Keratinocyte (primary cell): ENCODE measurements at places on chromosomes 6 and 20. TPM values are rescaled to one million over a fixed set of nuclear protein-coding genes. Genes with fewer than 3 reads are reported as not detected.

Gene DEFB116
- polyA plus RNA-seq = not detected in 3 replicates

Gene ZC3H12D
- 0.03 to 0.04 TPM in 2 of 3 replicates, not detected in the other for polyA plus RNA-seq

Gene ATP9A
- 5.8 to 8.6 TPM (median 6.1 TPM) in 3 replicates for polyA plus RNA-seq

Gene EDN3
- not detected in 3 replicates for polyA plus RNA-seq

DNA sequence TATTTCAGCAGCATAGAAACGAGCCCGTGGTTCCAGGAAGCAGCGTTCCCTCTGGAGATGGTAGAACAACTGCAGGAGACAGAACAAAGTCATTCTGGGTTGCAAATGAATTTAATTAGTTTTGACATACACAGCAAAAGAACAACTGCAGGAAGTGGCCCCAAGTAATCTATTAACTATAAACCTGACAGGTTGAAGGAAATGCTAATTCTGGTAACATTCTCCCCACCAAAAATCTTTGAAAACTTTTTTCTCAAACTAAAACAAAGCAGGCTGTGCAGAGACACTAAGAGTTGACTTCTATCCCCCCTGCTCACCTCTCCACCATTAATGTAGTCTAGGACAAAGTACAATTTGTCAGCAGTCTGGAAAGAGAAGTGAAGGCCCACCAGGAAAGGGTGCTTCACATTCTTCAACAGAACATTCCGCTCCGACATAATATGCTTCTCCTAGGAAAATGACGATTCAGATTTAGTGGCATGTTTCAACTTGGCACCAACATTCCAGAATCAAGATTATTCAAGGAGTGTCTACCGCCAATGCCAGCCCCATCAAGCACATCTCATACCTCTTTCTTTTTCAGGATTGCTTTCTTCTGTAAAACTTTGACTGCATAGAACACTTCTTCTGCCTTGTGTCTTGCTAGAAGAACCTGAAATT lies 120.4 kb upstream of the SLC2A12 start:
- peaks cover 37% of the 10 kb centered on the region for H3K4me1 ChIP-seq
- H3K36me3 ChIP-seq = peaks cover 43% of the 10 kb centered on the region
- DNase-seq = no peak
- peak overlapping the region; percentile 82 for H3K27ac ChIP-seq

DNA sequence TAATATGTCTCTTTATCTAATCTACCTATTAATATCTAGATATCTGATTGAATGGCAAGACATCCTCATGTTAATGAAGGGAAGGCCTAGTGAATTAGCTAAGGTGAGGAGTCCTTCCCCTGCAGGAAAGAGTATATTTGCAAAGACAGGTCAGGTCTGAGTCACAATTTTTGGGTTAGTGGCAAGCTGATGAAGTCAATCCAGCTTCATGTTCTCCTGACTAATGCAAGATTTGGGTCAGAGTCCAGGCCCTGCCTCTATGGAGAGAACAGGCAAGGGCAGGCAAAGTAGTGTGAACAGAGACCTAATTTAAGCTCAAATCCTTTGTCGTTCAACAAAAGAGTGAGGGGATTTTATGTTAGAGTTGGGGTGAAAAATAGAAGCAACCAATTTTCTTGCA lies 496.7 kb downstream of the BMP2 start:
- H3K27me3 ChIP-seq = no peaks in the 10 kb centered on the region
- DNase-seq = no peak
- no peak overlapping the region for H3K4me3 ChIP-seq

DNA sequence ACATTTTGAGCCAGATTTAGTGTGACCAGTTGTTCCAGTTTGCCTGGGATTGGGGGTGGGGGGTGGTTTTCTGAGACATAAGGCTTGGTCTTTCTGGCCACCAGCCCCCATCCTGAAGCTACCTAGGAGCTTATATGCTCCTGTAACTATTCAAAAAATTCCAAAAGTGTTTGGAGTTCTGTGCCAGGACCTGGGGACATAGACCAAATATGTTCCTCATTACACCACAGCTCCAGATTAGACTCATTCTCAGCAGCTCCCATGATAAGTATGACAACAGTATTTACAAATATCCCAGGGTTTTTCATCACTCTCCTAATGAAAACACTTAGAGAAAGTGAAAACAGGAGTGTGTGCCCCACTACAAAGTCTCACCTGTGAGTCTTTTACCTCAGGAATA lies 37.8 kb upstream of the RNF144B start:
- no peak overlapping the region for H3K4me3 ChIP-seq
- no peaks in the 10 kb centered on the region for H3K27me3 ChIP-seq
- peaks cover 54% of the 10 kb centered on the region for H3K4me1 ChIP-seq
- no peak overlapping the region for H3K27ac ChIP-seq

DNA sequence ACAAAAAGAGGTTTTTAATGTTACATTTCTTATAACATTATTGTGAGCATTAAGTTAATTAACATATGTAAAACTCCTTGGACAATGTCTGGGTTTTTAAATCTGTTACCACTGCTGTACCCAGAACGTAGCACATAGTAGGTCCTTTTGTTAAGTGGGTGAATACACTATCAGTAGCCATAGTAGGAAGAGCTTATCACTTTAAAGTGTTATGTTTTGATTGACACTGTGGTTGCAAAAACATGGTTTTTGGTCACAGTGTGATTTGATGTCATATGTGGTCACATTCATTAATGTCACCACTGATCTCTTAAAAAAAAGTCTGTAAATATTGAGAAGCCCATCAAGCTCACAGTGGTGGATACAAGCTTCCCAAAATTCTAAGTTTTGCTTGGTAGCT lies 160.7 kb downstream of the PLCB1 start:
- DNase-seq = no peak
- H3K27me3 ChIP-seq = no peaks in the 10 kb centered on the region
- H3K4me1 ChIP-seq = no peaks in the 10 kb centered on the region
- H3K4me3 ChIP-seq = no peak overlapping the region
- no peaks in the 10 kb centered on the region for H3K36me3 ChIP-seq
- no peak overlapping the region for H3K27ac ChIP-seq
